T-cell (primary cell): ENCODE measurements at places on chromosomes 4 and X.

GRCh38 chr4:55356991-55357461, 11.0 kb downstream of the SRD5A3 start:
- no peak overlapping the region for H3K4me3 ChIP-seq
- no peaks in the 10 kb centered on the region for H3K27me3 ChIP-seq
- no peaks in the 10 kb centered on the region for H3K36me3 ChIP-seq
- H3K27ac ChIP-seq = no peak overlapping the region

DNA sequence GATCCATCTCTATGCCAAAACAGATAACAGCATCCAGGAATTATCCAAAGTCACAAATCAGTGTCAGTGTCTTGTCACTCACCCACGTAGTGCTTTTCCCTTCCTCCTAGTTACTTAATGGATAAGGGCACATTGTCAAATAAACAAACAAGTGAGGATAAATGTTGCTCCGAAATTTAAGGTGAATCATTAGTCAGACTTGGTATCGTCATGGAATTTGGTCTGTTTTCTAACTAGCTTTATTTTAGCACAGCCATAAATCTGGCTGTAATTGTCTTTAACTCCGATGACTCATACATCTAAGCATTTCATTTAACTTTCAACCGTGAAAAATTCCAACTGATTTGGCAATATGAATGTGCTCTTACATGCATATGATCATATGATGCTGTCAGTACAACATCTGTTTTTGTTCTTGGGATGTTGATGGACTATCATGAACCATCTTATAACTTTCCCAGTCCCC, 83.3 kb downstream of the SNCA start:
- no peak overlapping the region for H3K4me3 ChIP-seq
- H3K4me1 ChIP-seq = no peaks in the 10 kb centered on the region
- no peaks in the 10 kb centered on the region for H3K27me3 ChIP-seq

DNA sequence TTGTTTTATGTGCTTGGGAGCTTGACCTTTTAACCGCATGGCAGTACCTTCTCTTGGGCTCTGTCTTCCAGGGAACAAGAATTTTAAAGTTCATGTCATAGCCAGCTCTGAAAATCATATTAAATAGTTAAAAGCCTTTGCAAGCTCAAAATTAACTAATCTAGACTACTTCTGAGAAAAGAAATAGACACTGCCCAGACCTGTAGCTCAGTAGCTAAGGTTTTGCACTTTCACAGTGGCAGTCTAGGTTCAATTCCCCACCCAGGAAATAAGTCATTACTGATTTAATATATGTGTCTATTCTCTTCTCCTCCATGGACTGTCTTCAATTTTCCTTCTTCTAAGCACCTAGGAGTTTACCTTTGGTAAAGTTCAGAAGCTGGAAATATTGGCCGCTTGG, 27.4 kb downstream of the HSD17B11 start:
- DNase-seq = no peak
- no peaks in the 10 kb centered on the region for H3K4me1 ChIP-seq
- H3K36me3 ChIP-seq = peaks cover 2% of the 10 kb centered on the region

DNA sequence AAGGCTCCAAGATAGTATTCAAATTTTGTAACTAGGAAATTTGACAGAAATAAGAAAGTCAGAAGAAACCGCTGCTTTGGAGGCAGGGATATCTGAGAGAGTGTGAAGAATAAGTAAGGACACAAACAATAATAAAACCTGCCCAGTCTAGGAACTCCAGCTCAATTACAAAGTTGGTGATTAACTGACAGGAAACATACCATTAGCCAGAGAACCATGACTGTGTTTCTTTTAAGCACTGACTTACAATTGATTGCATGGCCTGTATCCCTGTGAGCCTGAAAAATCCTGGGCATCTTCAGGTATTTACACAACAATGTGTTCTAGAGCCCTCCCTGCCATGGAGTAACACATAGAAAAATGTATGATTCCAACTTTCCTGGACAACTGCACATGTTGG, 127.4 kb downstream of the GRIA3 start:
- H3K36me3 ChIP-seq = no peaks in the 10 kb centered on the region
- H3K27ac ChIP-seq = no peak overlapping the region
- H3K4me3 ChIP-seq = no peak overlapping the region
- no peaks in the 10 kb centered on the region for H3K4me1 ChIP-seq
- no peaks in the 10 kb centered on the region for H3K27me3 ChIP-seq

- H3K4me1 ChIP-seq = no peaks in the 10 kb centered on the region
- H3K4me3 ChIP-seq = no peak overlapping the region
- no peak overlapping the region for H3K27ac ChIP-seq
- H3K27me3 ChIP-seq = no peaks in the 10 kb centered on the region
Observed at GRCh38 chr4:92992758-92993157, 689.0 kb downstream of the GRID2 start.

GRCh38 chr4:79551555-79551954, 143.5 kb upstream of the GK2 start:
- H3K36me3 ChIP-seq = no peaks in the 10 kb centered on the region
- H3K4me3 ChIP-seq = no peak overlapping the region
- H3K4me1 ChIP-seq = no peaks in the 10 kb centered on the region
- no peak overlapping the region for H3K27ac ChIP-seq
- no peak for DNase-seq

- H3K4me3 ChIP-seq = no peak overlapping the region
- no peak overlapping the region for H3K27ac ChIP-seq
- H3K4me1 ChIP-seq = peaks cover 4% of the 10 kb centered on the region
- peak; percentile 2 for DNase-seq
Observed at GRCh38 chrX:23012162-23012561, 12.4 kb downstream of the DDX53 start.

DNA sequence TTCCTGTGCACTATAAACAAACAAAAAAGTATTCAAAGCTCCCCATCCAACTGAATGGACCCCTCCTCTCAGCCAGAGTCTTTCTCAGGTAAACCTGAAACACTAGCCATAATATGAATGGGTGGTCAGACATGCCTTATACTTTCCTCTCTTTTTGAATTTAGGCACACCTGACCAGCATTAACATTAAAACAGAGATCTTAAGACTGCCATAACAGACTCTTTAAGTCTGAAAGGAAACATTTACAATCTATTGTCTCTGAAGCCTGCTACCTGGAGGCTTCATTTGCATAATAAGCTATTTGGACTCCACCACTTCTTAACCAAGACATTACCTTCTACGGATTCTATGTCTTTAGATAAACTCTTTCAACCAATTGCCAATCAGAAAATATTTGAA, 56.9 kb upstream of the SPIN4 start:
- no peak overlapping the region for H3K4me3 ChIP-seq
- no peaks in the 10 kb centered on the region for H3K4me1 ChIP-seq
- no peaks in the 10 kb centered on the region for H3K27me3 ChIP-seq

DNA sequence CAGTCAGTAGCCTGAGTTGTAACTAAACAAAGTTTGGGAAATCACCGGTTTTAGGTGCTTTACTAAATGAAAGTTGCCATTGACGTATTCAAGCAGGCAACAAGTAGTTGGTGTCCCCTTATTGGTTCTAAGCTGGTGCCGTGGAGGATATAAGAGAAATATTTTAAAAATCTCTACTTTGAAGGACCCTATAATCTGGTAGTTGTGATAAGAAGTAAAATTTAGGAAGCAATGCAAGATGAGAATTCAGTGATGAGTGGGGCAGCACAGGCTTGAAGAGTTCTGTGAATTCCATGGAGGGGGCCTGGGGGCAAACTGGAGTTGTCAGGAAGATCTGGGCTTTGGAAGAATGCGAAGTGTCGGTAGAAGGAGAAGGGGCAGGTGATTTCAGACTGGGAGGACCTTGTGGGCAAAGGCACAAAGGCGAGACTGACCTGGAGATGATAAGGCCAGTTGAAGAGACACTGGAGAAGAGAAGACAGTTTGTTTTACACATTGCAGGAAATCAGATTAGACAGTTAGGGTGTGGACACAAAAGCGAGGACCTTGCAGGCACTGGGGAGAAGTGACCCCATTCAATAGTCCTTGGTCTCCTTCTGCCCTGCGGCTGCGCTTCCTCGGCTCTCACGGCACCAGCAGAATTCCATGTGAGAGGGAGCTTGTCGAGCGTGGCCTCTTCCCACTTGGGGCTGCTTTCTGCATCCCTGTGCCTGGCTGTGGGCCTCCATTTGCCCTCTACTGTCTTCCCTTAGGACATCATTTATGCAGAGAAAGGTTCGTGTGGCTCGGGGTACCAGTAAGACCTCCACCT, 1.3 kb downstream of the RHOH start:
- H3K4me3 ChIP-seq = peak overlapping the region; percentile 96
- no peaks in the 10 kb centered on the region for H3K27me3 ChIP-seq
- peak overlapping the region; percentile 99 for H3K27ac ChIP-seq
- H3K36me3 ChIP-seq = peaks cover 9% of the 10 kb centered on the region

DNA sequence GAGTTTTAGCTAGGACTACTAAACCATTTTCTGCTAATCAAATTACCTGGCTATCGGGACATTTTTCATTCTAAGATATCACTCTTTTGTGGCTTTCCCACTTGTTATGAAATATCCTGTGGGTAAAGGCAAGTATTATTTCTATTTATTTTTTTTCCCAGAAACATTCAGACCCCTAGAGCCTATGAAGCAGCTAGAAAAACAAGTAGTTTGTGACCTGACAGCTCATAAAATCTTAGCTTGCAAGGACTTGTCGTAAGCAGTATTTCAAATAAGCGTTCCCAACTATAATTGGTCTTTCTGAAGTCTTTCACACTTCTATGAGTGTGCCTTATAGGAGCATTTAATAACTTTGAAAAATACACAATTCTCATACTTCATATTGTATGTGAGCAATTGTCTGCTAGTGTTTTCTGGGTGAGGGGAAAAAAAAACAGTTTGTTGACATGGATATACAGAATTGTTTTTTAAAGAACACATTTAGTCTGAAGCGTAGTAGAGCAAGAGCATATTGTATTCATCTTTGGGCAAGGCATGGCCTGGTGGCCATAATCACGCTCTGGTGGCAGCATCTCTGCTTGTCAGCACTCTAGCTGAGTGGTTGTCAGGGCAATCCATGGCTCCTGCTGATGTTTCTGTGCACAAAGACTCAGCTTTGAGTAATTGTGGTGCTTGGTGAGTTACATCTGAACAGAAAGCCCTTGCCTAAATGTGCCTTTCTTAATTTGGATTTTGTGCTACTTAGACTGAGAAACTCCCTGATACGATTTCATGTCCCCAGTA, 2.6 kb downstream of the MCUB start:
- no peaks in the 10 kb centered on the region for H3K27me3 ChIP-seq
- peaks cover 24% of the 10 kb centered on the region for H3K4me1 ChIP-seq
- no peak overlapping the region for H3K4me3 ChIP-seq
- no peak for DNase-seq
- H3K36me3 ChIP-seq = peaks cover 6% of the 10 kb centered on the region

DNA sequence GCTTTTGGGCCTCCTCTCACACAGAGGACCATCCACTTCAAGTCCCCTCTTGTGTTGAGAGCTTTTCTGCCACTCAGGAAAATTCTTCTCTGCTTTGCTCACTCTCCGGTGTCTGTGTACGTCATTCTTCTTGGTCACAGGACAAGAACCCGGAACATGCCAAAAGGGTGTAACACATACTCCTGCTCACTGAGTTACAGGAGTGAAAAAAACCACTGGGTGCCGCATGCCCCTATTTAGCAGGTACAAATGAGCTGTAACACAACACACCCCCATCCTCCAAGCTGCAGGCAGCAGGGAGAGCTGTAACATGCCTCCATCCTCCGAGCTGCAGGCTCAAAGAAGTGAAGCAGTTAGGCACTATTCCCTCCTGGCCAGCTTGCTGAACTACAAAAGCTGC, 13.0 kb upstream of the CXCL2 start:
- H3K4me3 ChIP-seq = no peak overlapping the region
- H3K27me3 ChIP-seq = no peaks in the 10 kb centered on the region
- DNase-seq = no peak
- no peak overlapping the region for H3K27ac ChIP-seq
- H3K36me3 ChIP-seq = no peaks in the 10 kb centered on the region

GRCh38 chr4:25397305-25397704, 20.2 kb downstream of the ANAPC4 start:
- DNase-seq = no peak
- no peak overlapping the region for H3K27ac ChIP-seq
- peaks cover 5% of the 10 kb centered on the region for H3K36me3 ChIP-seq
- no peaks in the 10 kb centered on the region for H3K4me1 ChIP-seq
- H3K4me3 ChIP-seq = no peak overlapping the region

DNA sequence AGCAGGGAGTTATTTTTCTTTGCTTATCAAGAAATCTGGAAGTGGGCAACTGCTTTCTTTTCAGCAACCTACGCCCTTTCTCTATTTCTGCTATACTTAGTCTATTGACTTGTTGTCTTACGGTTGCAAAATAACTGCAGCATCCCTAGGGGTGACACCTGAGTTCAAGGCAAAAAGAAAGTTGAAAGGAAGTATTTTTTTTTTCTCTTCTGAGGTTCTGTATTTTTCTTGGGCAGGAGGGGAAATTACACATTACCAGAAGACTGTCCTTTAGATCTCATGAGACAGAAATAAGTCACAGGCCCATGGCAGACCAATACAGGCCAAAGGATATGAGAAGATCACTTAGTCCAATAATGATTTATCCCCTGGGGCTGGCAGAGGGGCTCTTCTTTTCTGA, 204.7 kb upstream of the CASK start:
- H3K27me3 ChIP-seq = no peaks in the 10 kb centered on the region
- no peaks in the 10 kb centered on the region for H3K4me1 ChIP-seq
- H3K4me3 ChIP-seq = no peak overlapping the region
- peak overlapping the region; percentile 64 for H3K27ac ChIP-seq
- DNase-seq = no peak

DNA sequence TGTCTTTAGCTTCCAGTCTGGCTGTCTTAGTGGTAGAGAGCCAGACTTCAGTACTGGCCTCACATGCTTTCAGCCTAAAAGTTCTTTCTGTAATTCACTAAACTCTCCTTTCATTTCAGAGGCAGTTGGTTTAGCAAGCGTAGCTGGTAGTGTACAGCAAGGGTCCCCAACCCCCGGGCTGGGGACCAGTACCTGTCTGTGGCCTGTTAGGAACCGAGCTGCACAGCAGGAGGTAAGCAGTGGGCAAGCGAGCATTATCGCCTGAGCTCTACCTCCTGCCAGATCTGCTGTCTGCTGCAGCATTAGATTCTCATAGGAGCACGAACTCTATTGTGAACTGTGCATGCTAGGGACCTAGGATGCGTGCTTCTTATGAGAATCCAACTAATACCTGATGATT, 72.0 kb downstream of the QRFPR start:
- peaks cover 4% of the 10 kb centered on the region for H3K4me1 ChIP-seq
- DNase-seq = no peak
- no peak overlapping the region for H3K27ac ChIP-seq
- no peaks in the 10 kb centered on the region for H3K27me3 ChIP-seq
- H3K4me3 ChIP-seq = no peak overlapping the region
- no peaks in the 10 kb centered on the region for H3K36me3 ChIP-seq
